ENCODE measurements at places on chromosomes 7 and 10.

GRCh38 chr10:12825260-12825849 lies 176.2 kb downstream of the CCDC3 start:
- DNase-seq, result no peak

DNA sequence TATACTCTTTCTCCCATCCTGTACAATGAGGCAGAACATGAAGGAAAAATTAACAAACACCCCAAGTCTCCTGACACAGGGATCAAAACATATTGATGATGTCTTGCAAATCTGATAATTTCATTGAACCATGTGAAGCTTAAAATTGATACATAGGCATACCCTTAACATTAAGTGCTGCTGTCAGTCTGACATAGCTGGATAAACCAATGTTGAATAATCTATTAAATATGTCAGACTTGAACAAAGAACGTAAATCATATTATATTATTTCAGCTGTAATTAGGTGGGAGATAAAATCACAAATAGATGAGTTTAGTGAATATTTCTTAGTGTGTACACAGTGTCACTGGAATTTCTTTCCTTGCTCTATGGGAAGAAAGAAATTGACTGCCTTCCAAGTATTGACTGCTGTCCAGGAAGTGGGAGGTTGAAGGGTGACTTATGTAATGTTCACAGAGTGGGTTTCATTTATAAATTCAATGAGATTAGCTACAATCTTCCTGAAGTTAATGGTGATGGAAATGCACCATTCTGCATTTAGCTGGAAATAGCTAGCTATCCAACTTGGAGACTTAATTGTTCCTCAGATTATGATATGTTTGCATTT lies 170.8 kb downstream of the AUTS2 start:
- DNase-seq, result no peak

DNA sequence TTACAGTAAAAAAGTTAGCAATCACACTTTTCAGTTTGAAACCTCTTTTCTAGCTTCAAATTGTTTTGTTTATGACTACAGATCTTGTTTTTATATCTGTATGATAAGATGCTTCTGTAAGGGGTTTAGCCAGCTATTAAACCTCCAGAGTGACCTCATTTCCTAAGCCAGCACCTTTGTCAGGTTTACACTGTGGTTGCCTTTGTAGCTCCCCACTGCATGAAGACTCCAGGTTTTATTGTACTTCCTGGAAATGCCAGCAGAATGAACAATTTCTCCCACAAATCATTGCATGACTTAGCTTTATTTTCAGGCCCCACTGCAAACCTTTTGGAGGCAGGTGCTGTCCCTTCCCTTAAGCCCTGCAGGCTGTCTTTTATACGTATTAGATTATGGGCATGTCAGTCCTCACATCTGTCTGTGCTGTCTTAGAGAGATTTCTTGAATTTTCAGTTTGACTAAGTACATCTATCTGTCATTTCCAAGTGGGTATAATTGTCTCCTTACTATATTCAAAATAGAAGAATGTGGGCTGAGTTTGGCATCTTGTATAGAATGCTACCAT lies 8.2 kb upstream of the AGR3 start:
- DNase-seq, result no peak

GRCh38 chr7:69568266-69568665 lies 30.0 kb upstream of the AUTS2 start:
- DNase-seq, result no peak

DNA sequence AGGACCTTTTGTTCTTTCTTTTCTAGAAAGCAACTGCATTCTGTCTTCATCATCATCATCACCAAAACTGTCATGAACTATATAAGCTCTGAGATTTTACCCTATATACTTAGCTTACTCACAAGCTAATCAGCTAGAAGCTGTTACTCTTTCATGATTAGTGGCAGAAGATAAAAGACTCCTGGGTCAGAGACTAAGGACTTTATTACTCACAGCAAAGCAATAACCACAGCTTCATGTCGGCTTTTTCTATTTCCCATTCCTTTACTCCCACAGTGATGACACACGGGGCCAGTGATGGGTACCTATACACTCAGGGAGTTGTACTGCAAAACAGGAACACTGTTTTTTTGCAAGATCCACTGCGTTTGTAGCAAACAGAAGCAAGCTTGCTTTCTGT lies 8.4 kb upstream of the C10orf88 start:
- DNase-seq, result no peak

DNA sequence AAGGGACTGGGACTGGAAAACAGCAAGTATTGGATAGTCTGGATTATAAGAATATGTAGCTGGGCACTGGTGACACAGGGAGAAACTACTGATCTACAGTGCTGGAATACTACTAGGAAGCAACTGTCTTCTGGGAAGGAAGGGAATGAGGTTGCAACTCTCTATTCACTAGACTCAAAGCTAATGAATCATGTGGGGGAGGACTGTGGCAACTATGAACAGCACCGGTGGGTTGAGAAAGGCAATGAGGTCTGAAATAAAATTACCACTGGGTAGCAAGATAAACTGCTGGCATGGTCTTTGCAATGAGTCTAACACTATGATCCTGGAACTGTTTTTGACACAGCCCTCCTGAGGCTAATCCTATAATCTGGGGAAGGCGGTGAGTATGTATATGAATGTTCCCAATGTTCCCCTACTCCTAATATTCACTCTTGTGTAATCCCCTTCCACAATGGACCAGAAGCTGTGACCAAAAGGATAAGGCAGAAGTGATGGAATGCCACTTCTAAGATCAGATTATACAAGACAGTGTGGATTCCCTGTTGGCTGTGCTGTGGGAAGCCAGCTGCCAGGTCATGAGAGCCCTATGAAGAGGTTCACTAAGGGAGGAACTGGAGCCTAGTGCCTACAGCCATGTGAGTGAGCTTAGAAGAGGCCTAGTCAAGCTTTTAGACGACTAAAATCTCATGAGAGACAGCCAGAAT lies 101.3 kb upstream of the DNAJB12 start:
- no peak for DNase-seq

GRCh38 chr7:84686373-84686772 lies 491.8 kb upstream of the SEMA3A start:
- DNase-seq, result no peak

GRCh38 chr10:5416981-5417380 lies 4.6 kb downstream of the NET1 start:
- no peak for DNase-seq

Data from GM04503 (cell line).